ENCODE measurements at places on chromosomes 3 and 15. TPM values are rescaled to one million over a fixed set of nuclear protein-coding genes. Genes with fewer than 3 reads are reported as not detected.
A peak's percentile ranks its signal among the peaks of the same experiment; 100 is the strongest.

LDHAL6B gene
- total RNA-seq, result not detected

KIF23 gene
- 5.7 TPM for total RNA-seq

P2RY13 gene
- total RNA-seq, result 1.4 TPM

NMNAT3 gene
- total RNA-seq, result 7.9 TPM

KIF15 gene
- total RNA-seq, result not detected

TLR9 gene
- total RNA-seq, result not detected

ABI3BP gene
- total RNA-seq, result 14.3 TPM

ZNF280D gene
- 36.2 TPM for total RNA-seq

GRCh38 chr15:76517910-76518309 lies 181.3 kb downstream of the ISL2 start:
- H3K27ac ChIP-seq, result no peak overlapping the region
- H3K36me3 ChIP-seq, result no peaks in the 10 kb centered on the region
- no peak overlapping the region for H3K4me3 ChIP-seq
- no peak for DNase-seq

- peaks cover 6% of the 10 kb centered on the region for H3K4me1 ChIP-seq
- H3K4me3 ChIP-seq, result no peak overlapping the region
- H3K27me3 ChIP-seq, result no peaks in the 10 kb centered on the region
Observed at GRCh38 chr3:120823156-120823555, 80.6 kb downstream of the GTF2E1 start.

GRCh38 chr15:26197719-26198118 lies 334.6 kb upstream of the ATP10A start:
- no peaks in the 10 kb centered on the region for H3K27me3 ChIP-seq
- H3K4me1 ChIP-seq, result no peaks in the 10 kb centered on the region
- H3K27ac ChIP-seq, result no peak overlapping the region
- no peak for DNase-seq

DNA sequence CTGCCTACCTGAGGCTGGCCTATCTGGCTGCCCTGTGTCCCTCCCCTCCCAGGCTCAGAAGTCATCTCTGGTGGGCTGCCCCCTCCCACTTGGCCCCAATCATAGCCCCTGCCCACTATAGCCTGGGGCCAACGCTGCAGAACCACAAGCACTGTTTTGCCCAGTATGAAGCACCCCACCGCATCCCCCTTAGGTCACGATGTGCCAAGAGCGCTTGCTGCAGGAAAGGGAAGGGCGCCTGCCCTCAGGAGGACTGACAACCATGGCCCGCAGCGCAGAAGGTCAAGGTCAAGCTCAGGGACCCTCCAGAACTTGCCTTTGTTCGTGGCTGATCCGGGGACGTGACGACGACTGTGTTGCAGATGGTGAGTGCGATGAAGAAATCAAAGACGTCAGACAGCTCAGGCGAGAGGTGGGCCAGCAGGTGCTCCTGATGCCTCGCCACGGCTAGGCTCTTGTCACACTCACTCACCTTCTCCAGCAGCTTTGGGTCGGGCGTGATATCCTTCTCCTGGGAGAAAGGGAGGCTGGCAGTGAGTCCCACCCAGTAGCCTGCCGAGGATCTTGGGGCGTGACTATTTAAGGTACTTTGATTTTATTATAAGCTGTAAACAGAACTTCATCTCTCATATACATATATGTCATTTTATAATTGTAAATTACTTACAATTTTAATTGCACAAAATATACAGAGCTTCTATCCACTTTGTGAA lies 146.6 kb downstream of the ATP10A start:
- no peak overlapping the region for H3K4me3 ChIP-seq
- no peak for DNase-seq
- H3K27me3 ChIP-seq, result no peaks in the 10 kb centered on the region
- no peaks in the 10 kb centered on the region for H3K4me1 ChIP-seq

DNA sequence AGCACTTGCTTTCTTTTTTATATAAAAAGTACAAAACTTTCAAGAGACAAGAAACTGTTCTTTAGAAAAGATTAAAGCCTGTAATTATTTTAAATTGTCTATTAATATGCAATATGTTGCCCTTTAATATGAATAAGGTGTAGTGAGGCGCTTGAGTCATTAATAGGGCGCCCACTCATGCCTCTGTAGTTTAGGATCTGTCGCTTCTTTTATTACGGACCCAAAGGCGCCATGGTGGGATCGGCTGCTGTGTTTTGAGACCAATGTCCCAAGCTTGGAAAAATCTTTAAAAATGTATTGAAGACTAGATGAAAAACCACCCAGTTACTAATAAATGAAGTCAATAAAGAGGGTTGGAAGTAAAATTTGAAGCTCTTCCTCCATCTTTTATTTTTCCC lies 259.5 kb upstream of the MEIS2 start:
- H3K36me3 ChIP-seq, result no peaks in the 10 kb centered on the region
- H3K27ac ChIP-seq, result no peak overlapping the region
- DNase-seq, result no peak
- no peaks in the 10 kb centered on the region for H3K27me3 ChIP-seq
- H3K4me1 ChIP-seq, result no peaks in the 10 kb centered on the region

DNA sequence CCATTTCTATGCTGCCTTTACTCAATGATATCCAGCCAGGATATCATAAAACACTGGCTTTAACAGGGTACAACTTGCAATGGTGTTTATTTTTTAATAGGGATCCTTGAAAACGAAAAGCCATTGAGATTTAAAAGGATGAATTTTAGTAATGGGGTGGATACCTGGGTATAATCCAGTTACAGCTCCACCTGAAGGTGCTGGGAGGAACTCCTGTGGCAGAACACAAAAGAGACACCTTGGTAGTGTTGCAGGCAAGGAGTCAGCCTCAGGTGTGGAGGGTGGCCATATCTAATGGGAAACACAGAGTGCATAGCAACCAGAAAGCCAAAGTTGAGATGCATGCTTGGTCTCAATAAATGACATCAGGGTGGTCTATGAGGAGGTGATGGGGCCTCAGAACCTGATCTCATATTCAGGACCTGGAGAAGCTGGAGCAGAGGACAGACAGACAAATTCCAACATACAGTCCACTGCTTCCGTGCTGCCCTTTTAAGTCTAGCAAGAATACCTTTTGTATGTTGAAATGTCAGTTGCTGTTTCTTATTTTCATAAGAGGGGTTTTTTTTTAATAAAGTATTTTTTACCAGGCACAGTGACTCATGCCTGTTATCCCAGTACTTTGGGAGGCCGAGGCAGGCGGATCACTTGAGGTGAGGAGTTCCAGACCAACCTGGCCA lies 12.0 kb upstream of the PAQR9 start:
- peaks cover 21% of the 10 kb centered on the region for H3K27me3 ChIP-seq
- no peak overlapping the region for H3K4me3 ChIP-seq
- no peak overlapping the region for H3K27ac ChIP-seq
- DNase-seq, result no peak

GRCh38 chr15:65336493-65337435 lies 32.3 kb downstream of the RNU5B-1 start:
- no peak overlapping the region for H3K27ac ChIP-seq
- H3K4me3 ChIP-seq, result no peak overlapping the region
- DNase-seq, result no peak

GRCh38 chr3:33046521-33046920 lies 50.4 kb downstream of the GLB1 start:
- H3K36me3 ChIP-seq, result no peaks in the 10 kb centered on the region
- no peak for DNase-seq
- no peak overlapping the region for H3K27ac ChIP-seq
- H3K4me1 ChIP-seq, result no peaks in the 10 kb centered on the region
- H3K27me3 ChIP-seq, result no peaks in the 10 kb centered on the region

DNA sequence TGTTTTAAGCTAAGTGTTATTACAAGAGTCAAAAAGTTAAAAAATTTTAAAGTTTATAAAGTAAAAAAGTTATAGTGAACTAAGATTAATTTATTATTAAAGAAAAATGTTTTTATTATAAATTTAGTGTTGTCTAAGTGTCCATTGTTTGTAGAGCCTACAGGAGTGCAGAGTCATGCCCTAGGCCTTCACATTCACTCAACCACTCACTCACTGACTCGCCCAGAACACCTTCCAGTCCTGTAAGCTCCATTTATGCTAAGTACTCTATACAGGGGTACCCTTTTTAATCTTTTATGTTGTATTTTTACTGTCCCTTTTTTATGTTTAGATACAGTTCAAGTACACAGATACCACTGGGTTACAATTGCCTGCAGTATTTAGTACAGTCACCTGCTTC lies 37.2 kb downstream of the EEFSEC start:
- H3K4me1 ChIP-seq, result peaks cover 10% of the 10 kb centered on the region
- H3K27me3 ChIP-seq, result no peaks in the 10 kb centered on the region
- H3K36me3 ChIP-seq, result no peaks in the 10 kb centered on the region
- no peak overlapping the region for H3K4me3 ChIP-seq
- DNase-seq, result no peak

DNA sequence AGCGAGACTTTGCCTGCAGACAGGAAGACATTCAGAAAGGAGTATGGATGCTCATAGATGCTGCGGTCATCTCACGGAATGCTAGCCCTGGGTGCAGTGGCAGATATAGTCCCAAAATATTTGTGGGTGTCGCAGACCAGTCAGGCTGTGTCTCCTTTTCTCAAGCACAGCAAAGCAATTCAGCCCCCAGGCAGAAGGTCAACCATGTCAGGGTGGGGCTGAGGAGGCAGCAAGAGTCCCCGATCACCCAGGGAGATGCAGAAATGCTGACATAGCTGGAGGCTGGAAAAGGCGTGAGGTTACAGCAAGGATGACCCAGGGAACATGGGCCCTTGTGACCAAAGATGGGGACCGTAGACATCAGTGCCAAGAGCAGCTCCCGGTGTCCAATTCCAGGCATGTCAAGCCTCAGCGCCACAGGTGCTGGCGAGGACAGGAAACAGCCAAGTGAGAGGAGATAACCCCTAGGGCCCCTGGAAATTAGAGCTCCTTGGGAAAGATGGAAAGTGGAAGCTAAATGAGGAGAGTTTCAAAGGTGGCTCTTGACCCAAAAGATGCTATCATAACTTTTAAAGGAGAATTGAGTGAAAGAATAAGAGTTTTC lies 81.2 kb upstream of the ABHD17C start:
- no peak overlapping the region for H3K27ac ChIP-seq
- no peaks in the 10 kb centered on the region for H3K36me3 ChIP-seq
- H3K4me1 ChIP-seq, result no peaks in the 10 kb centered on the region
- no peak overlapping the region for H3K4me3 ChIP-seq
- DNase-seq, result no peak
- no peaks in the 10 kb centered on the region for H3K27me3 ChIP-seq

- peaks cover 4% of the 10 kb centered on the region for H3K4me1 ChIP-seq
- DNase-seq, result no peak
- H3K27me3 ChIP-seq, result no peaks in the 10 kb centered on the region
- no peak overlapping the region for H3K4me3 ChIP-seq
- no peaks in the 10 kb centered on the region for H3K36me3 ChIP-seq
- no peak overlapping the region for H3K27ac ChIP-seq
Observed at GRCh38 chr15:91472316-91472756, 372.3 kb downstream of the SV2B start.

DNA sequence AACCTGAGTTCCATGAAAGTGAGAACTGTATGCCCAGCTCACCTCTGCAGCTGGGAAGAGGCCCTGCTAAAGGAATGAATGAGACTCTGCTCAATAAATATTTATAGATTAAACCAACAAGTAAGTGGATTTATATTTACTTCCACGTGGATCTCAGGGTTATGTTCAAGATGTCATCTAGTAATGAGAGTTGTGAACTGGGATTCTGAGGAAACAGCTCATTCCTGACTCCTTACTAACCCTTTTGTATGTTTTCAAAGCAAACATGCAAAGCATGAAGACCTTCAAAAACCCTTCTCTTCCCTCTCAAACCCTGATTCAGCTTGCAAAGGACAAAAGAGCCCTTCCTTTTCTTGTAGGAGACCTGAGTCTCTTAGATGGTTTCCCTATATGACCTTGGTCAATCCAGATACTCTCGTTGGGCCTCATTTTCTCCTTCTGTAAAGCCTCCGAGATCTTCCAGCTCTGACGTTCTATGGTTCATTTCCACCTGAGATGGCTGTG lies 53.4 kb downstream of the LSM3 start:
- no peak overlapping the region for H3K4me3 ChIP-seq
- no peak for DNase-seq
- no peaks in the 10 kb centered on the region for H3K27me3 ChIP-seq

- no peaks in the 10 kb centered on the region for H3K27me3 ChIP-seq
- peak; percentile 26 for DNase-seq
- H3K4me3 ChIP-seq, result no peak overlapping the region
- no peaks in the 10 kb centered on the region for H3K36me3 ChIP-seq
- peak overlapping the region; percentile 36 for H3K27ac ChIP-seq
Observed at GRCh38 chr3:20023623-20024405, 11.8 kb upstream of the PP2D1 start.

GRCh38 chr15:40956541-40956982 lies 3.3 kb downstream of the CHAC1 start:
- H3K36me3 ChIP-seq, result no peaks in the 10 kb centered on the region
- no peak for DNase-seq
- H3K27me3 ChIP-seq, result no peaks in the 10 kb centered on the region
- H3K27ac ChIP-seq, result peak overlapping the region; percentile 68
- H3K4me1 ChIP-seq, result peaks cover 38% of the 10 kb centered on the region
- H3K4me3 ChIP-seq, result no peak overlapping the region

DNA sequence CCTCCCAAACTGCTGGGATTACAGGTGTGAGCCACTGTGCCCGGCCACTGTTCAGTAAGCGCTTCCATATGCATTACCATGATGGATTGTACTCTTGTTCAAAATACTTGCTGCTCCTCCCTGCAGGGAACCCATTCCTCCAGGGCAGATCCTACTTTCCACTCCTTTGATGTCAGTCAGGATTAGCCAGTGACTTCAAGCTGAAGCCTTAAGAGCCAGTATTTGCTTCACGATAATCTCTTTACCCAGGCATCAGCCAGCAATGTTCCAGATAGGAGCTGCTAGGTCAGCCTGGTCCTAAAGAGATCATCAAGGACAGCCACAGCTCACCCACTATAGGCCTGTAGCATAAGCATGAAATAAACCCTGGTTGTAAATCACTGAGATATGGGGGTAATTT lies 96.5 kb upstream of the UBE2E2 start:
- no peak overlapping the region for H3K27ac ChIP-seq
- no peak for DNase-seq
- H3K4me1 ChIP-seq, result no peaks in the 10 kb centered on the region
- no peaks in the 10 kb centered on the region for H3K27me3 ChIP-seq
- H3K36me3 ChIP-seq, result no peaks in the 10 kb centered on the region

DNA sequence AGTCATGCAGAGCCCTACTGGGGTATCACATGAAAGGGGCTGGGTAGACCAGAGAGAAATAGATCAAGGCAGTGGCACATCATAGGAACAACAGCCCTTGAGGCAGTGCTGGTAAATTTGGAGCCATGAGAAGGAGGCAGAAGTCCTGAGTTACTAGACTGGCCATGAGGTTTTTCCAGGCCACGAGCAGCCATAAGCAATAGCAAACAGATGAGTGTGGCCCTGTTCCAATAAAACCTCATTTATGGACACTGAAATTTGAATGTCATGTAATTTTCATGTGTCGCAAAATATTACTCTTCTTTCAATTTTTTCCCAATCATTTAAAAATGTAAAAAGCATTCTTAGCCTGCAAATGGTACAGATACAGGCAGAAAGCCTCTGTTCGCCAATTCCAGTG lies 28.1 kb upstream of the LRRN1 start:
- no peaks in the 10 kb centered on the region for H3K27me3 ChIP-seq
- H3K4me1 ChIP-seq, result no peaks in the 10 kb centered on the region
- DNase-seq, result no peak
- H3K4me3 ChIP-seq, result no peak overlapping the region

- H3K27ac ChIP-seq, result no peak overlapping the region
- H3K4me3 ChIP-seq, result no peak overlapping the region
- no peaks in the 10 kb centered on the region for H3K4me1 ChIP-seq
- H3K27me3 ChIP-seq, result no peaks in the 10 kb centered on the region
Observed at GRCh38 chr15:55031727-55032126, 165.0 kb downstream of the RSL24D1 start.

- H3K27ac ChIP-seq, result no peak overlapping the region
- no peaks in the 10 kb centered on the region for H3K36me3 ChIP-seq
- no peak for DNase-seq
- H3K27me3 ChIP-seq, result no peaks in the 10 kb centered on the region
- H3K4me1 ChIP-seq, result no peaks in the 10 kb centered on the region
- no peak overlapping the region for H3K4me3 ChIP-seq
Observed at GRCh38 chr3:177624528-177625495, 427.5 kb upstream of the TBL1XR1 start.

All from transverse colon (tissue), 4 donors.